Amygdala (tissue), 56 donors: ENCODE measurements at places on chromosomes 3 and 15.

GRCh38 chr15:52563501-52564060 is 5.2 kb downstream of the ARPP19 start:
- DNase-seq = no peak

DNA sequence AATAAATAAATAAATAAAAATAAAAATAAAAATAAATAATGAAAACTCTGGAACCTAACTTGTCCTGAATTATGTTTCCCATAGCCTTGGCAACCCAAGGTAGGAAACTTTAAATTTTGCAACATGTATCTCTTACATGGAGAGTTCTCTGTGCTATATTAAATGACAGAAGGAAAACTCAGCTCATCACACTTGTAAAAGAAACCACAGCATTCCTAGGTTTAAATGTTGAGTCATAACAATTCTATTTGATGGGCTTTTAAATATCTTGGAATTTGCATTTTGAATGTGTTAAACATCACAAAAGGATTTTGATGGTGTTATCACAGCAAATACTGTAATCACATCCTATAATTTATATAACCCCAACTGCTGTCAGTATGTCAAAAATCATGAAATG is 144.2 kb downstream of the LRTM1 start:
- DNase-seq = no peak

DNA sequence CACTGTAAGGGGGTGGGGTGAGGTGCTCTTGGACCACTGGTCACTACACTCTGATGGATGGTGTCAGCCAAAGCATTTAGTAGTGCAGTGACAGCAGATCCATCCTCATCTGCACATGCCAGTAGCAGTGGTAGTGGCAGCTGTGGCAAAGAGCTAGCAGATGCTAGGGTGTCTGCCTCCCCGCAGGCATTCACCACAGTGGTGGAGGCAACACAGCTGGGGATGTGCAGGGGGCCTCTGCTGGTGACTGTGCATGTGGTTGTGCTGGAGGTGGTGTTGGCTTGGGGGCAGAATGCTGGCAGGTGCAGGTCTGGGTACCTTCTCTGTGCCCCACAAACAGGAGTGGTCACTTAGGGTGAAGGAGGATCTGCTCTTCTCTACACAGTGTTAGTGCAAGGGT is 19.4 kb upstream of the DCUN1D1 start:
- DNase-seq = no peak

DNA sequence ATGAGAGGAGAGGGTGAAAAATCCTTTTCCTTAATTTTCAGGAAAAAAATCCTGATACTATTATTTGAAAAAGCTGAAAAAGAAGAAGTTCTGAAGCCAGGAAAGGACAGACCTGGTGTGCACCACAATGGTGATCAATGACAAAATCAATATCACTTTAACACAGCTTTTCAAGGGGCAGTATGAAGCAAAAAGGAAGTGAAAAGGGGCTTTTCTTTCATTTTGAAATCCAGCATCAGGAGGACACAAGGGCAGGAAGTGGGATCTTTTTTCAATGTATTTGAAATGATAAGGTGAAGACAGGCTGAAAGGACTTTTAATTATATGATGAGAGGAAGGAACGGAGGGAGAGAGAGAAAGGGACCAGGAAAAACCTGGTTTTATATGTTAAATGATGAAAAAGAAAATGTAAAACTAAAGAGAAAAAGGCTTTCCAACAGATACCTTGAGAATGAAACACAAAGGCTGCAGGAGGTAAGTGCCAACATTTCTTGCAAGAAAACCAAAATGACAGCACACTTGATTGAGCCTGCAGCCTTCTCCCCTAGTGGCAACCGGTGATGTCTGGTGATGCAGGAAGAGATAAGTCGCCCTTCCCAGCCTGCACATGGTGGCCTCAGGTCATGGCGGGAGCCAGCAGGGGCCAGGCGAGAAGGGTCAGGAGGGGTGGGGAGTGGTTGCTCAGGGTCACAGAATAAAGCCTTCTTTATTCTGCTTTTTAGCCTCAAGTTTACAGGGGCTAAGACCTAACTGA is 236.7 kb upstream of the WNT5A start:
- DNase-seq = no peak

DNA sequence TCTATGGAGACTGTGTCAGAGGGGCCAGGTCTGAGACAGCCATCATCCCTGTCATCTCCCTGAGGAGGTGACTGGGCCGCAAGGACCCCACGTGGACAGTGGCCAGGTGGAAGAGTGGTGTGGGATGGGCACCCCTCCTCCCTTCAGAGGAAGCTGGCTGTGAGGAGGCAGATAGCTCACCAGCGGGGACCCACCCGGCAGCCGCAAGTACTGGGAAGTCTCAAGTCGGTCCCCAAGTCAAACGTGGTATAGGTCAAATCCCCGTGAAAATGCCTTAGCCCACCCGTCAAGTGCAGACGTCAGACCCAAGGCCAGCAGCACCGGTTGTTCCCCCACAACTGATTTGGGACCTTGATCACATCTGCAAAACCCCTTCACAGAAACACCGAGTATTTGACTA is 12.3 kb upstream of the KLF13 start:
- DNase-seq = no peak

DNA sequence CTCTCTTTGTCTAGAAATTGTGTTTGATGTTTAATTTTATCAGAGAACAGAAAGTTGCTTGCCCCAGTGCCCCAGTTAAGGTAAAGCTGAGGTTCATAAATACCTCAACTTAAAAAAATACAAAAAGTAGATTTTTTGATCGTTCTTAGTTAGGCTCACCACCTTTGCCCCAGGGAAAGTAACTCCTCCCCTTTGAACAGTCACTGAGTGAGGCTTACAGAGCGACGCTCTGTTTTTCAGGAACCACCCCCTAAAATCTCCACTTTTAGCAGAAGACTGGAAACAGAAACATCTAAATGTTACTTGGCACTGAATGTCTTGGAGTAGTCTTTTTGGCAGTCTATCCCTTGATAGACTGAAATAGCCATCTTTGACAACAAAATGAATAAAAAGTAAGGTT is 24.9 kb downstream of the BLM start:
- no peak for DNase-seq

DNA sequence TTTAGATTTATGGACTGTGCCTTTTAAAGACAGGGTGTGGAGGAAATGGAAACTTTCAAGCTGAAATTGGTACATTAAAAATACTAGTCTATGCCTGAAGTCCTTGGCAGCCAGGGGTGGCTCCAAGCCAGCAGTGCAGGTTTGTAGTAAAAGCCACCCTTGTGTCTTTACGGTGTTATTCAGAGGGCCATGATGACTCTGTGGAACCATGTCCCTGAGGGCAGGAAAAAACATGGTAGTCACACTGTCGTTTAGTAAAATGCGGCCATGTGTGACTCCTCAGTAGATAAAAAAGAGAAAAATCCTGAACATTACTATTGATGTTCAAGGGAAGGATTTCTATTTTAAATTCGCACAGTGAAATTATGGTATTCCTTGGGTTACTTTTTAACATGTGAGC is 2.7 kb downstream of the FAN1 start:
- DNase-seq = no peak

- DNase-seq = no peak
Observed at GRCh38 chr3:23712656-23713559, 92.8 kb upstream of the UBE2E1 start.

DNA sequence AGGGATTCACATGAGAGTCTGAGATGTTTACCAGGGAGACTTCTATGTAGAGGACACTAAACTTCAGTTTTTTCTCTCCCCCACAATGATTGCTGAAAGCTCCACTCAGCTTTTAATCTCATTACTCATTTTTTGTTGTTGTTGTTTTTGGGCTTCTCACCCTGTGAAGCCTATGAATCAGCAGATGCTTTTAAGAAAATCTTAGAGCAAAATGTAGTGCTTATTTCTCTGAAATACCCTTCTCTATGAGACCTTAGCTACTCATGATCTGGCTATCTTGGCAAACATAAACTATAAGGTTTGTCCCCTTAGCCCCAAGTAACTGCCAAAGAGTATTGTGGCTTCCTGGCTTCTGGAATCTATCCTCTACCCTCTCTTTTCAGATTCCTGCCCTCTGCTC is 537.3 kb downstream of the OCA2 start:
- no peak for DNase-seq

DNA sequence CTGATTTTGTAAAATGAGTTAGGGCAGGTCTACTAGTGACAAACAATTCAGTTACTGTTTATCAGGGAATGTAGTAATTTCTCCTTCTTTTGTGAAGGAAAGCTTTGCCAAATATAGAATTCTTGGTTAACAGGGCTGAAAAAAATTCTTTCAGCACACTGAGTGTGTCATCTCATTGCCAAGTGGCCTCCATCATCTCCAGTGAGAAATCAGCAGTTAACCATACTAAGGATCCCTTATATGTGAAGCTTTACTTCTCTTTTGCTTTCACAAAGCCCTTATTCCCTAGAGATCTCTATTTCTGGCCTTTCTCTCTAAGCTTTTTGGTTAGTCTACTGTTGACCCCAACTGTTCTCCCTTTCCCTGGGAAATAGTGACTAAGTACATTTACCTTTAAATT is 269.1 kb downstream of the SCAPER start:
- no peak for DNase-seq

DNA sequence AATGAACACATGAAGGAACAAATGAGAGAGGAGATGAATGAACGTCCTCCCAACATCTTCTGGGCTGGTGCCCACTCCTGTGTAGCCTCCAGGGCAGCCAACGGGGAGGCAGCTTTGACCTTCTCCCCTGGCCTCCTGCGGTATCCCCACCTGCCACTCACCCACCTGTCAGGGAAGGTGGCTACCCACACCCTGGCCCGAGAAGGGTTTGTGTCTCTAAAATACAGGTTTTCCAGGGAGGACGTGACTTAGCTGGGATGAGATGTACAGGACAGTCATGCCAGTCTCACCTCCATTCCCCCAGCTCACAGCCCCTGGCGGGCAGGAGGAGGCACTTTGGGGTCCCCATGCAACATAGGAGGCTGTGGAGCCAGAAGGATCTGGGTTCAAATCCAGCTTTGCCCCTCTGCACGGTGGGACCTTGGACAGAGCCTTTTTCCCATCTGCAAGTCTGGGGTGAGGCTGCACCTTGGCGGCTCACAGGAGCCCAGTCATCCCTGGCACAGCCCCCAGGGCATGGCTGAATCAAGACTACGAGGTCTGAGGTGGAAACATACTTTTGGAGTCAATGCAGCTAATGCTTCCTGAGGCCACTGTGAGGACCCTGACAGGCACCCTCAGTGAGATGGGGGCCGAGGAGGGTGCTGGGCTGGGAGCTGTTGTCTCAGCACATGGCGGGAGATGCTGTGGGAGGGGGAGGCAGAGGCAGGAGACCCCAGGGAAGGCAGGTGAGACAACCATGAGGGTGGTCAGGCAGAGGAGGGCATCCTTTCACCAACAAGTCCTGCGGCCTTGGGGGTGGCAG is 11.1 kb upstream of the PLXND1 start:
- DNase-seq = no peak

DNA sequence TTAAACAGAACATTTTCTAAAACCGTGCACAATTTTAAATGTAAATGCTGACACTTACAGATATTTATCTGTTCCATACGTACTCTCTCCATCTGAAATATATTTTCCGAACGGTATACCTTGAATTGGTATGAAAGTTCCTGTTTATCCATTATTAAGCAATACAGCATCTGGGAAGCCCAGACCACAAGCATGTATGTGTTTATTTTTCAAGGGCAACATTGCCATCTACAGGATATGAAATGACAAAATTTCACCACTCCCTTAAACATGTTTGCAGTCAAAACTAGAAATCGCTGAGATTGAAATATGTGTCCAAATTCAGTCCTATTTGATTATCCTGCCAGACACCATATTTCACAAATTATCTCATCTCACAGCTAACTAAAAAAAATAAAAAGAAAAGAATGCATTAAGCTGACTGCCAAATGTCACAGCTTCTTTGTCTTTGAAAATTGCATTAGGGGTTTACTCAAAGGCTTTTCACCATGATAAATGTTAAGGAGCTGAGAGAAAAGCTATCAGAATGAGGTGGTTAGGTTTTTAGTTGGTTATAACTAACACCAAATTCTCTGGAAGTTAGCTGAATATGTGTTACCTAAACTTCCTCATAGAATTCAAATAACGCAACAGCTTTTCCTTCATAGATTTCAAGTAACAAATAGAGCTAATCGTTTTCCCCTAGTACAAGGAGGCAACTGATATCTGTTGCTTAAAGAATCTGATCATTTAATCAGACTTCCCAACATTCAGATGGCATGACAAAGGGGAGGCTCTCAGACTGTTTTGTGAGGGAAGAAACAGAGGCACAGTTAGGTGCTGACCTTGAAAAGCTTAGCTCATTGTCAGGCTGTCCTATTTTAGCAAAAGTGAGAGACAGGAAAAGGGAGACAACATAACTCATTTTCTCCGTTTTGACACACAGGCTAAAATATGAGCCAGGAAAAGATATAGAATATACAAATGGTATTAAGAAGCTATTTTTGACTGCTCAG is 533.1 kb downstream of the TBL1XR1 start:
- DNase-seq = no peak

DNA sequence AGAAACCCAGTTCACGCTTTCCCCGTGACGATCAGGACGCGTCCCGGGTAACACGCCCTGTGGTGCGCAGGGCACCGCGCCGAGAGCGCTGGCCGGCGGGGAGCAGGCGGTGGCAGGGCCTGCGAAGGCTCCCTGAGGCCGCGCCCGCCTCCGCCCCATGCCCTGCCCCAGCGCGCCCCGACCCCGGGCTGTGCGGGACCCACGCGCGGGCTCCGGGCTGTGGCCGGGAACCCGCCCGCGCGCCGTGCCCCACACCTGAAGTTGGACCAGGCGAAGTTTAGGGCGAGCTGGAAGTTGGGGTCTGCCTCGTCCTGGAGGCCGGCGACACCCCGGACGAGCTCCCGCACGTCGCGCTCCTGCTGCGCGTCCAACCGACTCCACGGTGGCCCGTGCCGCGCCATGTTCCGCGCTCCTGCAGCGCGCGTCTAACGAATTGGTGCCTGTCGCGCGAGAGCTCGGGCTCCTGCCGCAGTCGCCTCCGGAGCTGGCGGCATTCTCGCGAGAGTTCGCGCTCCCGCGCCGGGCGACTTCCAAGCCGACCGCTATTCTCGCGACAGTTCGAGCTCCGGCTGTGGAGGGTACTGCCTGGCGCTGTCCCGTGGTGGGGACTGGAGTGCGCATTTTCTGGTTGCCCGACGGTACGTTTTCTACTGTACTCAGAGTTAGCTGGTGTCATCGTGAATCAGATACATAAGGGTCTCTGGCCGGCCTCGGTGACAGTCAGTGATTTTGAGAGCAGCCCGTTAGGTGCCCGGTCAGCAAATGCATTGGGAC is at the start of gene TUBGCP5:
Gene TUBGCP5, minus strand, starts transcription at position 427 of the 774 bp plus-strand sequence. Its CDS starts 26 bp downstream, at position 401.
- DNase-seq = peak; percentile 88

DNA sequence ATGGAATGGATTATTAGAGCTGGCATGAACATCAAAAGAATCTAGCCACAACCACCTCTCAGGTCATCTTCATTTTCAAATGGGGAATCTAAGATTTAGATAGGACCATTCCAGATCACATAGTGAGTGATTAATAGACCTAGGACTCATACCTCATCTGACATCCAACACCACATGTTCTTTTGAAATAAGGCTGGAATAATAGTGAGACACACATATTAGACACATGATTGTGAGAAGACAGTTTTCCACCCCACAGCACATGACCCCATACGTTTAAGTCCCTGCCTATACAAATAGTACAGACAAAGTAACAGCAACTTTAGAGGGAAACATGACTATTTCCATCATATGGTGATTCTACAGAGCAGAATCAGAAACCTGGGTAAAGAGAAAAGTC is 344.7 kb upstream of the TPRG1 start:
- DNase-seq = no peak

GRCh38 chr3:123723522-123724168 is 138.8 kb upstream of the HACD2 start:
- peak; percentile 49 for DNase-seq
